ENCODE measurements at places on chromosomes 7 and 10.

DNA sequence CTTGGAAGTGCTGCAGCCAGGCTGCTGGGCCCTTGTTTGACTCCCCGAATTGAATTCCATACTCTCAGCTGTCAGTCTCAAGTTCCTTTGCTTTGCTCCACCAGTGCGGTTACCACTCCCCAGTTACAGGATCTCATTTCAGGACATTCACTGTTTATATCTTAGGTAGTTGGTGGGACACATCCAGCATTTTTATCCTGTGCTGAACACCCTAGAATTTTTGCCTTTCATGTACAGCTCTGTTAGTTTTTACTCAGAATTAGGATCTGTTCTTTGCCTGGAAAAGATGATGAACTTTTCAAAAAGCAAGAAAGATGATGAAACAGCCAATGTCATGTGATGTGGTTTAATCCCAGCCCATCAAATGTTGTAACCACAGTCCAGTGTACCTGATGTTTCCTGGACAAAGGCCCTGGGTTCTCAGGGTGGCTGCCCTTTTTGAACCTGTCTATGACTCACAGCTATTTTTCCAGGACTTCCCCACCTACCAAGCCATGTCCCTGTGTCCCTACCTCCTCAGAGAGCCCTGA is 149.7 kb downstream of the NOC3L start:
- DNase-seq = no peak

DNA sequence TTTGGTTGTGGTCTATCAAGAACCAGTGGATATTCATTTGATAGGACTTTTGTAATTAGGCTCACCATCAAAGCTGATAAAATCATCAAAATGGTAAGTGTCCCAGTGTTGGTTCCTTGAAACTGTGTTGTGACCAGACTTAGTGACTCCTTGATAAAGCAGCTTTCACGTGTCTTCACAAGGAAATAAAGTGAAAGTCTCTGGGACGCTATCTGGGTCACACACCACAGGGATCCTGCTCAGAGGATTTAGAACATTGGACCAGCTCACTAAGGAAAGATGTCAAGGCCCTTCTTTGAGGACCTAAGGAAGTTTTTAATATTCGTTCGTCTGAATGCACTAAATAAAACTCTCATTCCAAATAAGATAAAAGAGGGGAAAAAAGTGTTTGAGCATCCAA is 193.1 kb downstream of the RNLS start:
- no peak for DNase-seq

DNA sequence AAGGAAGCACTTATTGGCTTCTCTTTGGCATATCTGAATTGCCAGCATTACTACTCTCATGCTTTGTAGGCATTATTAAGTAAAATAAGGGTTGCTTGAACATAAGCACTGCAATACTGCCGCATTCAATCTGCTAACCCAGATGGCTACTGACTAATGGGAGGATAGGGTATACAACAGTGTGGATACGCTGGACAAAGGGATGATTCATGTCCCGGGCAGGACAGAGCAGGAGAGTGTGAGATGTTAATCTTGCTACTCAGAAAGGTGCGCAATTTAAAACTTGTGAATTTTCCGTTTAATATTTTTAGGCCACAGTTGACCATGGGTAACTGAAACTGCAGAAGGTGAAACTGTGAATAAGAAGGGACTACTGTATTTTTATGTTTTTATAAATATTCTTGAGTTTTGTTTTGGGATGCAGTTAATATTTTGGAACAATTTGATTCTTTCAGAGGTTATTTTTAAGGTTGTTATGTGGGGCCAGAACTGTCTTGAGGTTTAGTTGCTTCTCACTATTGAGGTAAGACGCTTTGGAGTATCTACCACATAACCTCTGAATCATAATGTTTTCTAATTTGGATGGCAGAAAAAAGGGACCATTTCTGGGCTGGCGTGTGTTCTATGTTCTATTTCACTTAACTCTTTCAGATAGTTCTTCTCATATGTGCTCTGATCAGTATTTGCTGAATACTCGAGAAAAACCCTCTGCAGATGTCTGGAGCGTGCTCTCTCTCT is 75.7 kb upstream of the SYPL1 start:
- DNase-seq = no peak

DNA sequence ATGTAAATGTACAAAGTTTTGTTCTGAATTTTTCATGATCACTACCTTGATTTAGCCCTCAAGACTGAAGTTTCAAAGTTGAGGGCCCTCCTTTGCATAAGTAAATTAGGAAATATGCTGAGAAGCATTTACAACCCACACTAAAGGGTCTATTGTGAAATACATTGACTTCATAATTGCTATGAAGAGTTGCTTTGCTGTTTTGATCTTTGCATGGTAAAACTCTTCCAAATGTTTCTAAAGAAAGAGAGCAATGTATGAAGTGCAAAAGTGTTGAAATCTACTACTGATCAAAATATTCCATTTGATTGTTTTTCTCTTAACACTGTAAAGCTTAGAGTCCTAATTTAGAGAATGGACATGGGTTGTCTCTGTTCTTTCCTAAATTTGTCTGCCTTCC is 77.2 kb downstream of the C7orf25 start:
- no peak for DNase-seq

- no peak for DNase-seq
Measured at GRCh38 chr7:13111230-13111629, 423.8 kb downstream of the ARL4A start.

GRCh38 chr10:102117391-102118159 is 2.6 kb downstream of the LDB1 start:
- DNase-seq = peak; percentile 39

DNA sequence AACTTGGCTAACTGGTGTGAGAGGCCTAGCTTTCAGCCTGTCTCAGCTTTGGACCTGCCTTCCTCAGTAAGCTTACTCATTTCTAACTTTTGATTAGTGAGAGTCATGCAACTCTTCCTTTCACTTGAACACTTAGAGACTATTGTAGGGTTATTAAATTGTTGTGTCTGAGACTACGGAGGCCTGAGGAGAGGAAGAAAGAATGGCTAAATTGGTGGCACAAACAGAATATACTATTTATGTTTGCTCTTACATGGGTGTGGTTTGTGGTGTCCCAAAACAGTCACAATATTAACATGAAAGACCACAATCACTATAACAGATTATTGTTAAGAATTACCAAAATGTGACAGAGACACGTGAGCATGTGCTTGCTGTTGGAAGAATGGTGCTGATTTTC is 82.1 kb downstream of the TRIM24 start:
- no peak for DNase-seq

DNA sequence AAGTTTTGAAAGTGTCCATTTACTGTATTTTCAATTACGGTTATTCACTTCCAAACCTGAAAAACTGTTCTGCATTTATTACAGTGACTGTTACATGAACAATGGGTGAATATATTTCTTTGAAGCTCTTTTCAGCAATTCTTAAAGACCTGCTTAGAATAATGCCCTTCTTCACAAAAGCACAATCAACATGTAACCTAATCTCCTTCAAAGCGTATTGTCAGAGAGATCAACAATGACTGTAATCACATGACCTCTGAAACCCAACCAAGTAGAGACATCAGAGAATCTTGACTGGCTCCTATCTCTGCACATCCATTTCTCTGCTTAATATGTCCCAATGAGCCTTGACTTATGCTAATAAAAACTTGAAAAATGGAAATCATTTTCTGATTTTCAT is 126.7 kb downstream of the NRCAM start:
- DNase-seq = no peak

- peak; percentile 97 for DNase-seq
Measured at GRCh38 chr7:100148559-100149328, at the start of gene LAMTOR4. LAMTOR4 (plus strand) TSS chr7:100148918; CDS start chr7:100148973, 55 bp downstream.

DNA sequence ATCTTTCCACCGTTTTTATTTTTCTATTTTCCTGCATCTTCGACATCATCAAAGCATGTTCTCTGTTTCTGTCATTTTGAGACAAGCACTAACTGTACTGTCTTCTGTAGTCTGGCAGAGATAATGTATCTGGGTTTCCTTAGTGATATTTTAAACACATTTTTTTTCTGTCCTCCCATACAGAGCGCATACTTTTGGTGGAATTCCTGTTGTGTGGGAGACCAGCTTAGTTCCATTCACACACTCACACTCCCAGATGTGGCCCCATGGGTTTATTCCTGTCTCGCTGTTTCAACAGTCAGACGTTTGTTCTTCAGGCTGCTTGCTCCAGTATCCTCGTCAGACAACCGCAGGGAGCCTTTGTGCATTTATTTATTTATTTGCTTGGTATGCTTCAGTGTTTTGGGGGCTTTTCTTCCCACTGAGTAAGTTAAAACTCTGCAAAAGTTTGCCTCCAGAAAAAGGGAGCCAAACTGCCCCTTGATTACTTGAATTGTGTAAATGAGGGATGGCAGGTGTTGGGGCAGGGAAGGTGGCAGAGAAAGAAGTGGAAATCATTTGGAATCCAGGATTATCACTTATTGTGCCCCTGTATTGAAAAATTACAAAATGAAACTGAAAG is 456.8 kb upstream of the KLF6 start:
- DNase-seq = no peak

DNA sequence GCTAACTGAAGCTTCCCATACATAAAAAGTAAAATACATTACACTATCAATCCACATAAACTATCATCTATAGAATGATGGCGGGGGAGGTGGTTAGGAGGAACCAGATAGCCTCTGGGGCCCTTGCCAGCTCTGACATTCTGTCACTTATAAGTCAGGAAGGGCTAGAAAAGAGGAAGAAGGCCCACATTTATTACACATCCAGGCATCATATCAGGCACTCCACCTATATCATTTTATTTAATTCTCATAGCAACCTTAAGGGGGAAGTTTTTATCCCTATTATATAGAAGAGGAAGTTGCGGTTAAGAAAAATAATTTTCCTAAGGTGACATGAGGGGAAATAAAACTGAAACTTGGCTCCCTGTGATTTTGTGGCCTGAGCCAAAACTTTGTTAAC is 29.9 kb downstream of the HEPACAM2 start:
- DNase-seq = no peak

DNA sequence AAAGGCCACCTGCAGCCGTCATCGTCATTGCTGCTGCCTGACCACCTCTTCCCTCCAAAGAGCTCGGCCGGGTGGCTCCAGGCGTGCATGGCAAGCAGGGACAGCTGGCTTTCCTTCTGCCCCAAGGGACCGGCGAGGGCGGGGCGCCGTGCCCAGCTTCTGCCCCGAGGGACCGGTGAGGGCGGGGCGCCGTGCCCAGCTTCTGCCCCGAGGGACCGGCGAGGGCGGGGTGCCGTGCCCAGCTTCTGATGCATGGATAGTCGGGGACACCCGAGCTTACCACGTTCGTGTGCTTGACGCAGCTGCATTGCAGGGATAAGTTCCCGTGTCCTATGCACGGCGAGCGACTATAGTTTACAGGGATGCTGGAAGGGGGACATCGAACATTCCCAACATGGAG is 27.0 kb downstream of the CFAP46 start:
- DNase-seq = no peak

DNA sequence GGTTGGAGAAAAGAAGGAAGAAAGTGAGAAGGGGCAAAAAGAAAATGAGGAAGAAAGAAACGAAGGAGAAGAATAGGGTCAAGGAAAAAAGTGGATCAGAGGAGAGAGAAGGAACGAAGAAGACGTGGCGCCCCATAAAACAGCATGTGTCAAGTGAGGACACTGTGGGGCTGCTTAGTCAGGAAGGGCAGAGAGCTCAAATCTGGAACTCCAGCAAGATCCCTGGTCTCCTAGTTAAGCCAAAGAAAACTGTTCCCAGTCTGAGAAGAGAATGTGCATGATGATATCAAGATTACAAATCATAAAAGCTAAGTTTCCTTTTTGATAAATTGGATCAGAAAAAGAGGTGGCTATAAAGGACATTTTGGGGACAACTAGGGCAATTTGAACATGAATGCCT is 33.0 kb downstream of the CREB3L2 start:
- no peak for DNase-seq

GRCh38 chr7:6640246-6640721 is 3.2 kb downstream of the ZNF316 start:
- DNase-seq = no peak

DNA sequence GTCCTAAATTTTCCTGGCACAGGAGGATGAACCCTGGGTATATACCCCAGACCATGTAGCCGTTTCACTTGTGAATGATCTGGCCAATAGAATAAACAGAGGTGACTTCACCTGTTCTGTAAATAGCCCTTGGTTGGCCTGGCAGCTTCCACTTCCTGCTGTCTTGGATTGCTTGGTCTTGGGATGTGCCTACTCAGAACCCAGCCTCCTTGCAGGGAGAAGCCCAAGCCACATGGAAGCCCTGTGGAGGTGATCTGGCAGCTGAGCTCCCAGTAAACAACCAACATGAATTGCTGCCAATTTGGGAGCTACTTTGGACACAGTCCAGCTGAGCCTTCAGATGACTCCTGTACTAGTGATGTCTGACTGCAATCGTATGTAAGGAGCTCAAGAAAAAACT is 4.8 kb upstream of the RAPGEF5 start:
- no peak for DNase-seq

- no peak for DNase-seq
Measured at GRCh38 chr7:157843336-157844140, 506.7 kb downstream of the DNAJB6 start.

GRCh38 chr10:78263521-78263988 is 229.9 kb downstream of the RPS24 start:
- DNase-seq = no peak

DNA sequence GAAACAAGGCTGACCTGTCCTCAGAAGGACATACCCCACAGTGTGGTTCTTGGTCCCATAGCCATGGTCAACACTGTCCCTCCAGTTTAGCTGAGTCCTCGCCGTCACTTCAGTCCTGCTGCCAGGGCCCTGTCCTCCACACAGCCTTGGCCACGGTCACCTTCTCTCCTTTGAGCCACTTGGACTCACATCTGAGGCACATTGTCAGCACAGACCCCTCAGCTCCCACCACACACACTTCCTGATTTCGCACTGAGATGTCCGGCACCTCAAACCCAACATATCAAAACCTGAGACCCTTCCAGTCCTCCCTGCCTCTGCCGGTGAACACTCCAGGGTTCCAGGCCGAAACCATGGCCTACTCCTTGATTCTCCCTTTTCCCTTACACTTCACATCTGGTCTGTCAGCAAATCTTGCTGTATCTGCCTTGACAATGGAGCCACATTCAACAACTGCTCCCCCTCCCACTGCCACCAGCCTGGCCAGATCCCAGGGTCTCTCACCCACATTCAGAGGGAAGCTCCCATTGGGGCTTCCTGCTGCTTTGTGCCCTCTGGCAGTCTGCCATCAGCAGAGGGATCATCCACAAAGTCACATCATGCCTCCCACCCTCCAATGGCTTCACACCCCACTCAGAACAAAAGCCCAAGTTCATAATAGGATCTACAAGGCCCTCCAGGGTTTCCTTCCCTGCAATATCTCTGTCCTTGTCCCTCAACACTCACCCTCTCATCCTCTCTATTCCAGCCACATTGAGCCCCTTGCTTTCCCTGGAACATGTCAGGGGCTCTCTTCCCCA is 219.6 kb upstream of the SHH start:
- DNase-seq = no peak

- no peak for DNase-seq
Measured at GRCh38 chr10:71790749-71791440, 17.6 kb upstream of the VSIR start.

GRCh38 chr7:22858640-22859561 is 36.3 kb upstream of the TOMM7 start:
- DNase-seq = no peak

- peak; percentile 18 for DNase-seq
Measured at GRCh38 chr10:73110345-73110849, at the start of gene NUDT13. NUDT13 (plus strand) TSS chr10:73110455; CDS start chr10:73114366, 3,911 bp downstream.
